ENCODE measurements at places on chromosomes 13 and 19. TPM values are rescaled to one million over a fixed set of nuclear protein-coding genes. Genes with fewer than 3 reads are reported as not detected.

Gene PLIN5
- polyA plus RNA-seq = not detected

Gene GRIK5
- polyA plus RNA-seq = 0.10 TPM

Gene SPC24
- 17.9 TPM for polyA plus RNA-seq

Gene ZNF577
- polyA plus RNA-seq = 8.3 TPM

Gene FRY
- polyA plus RNA-seq = 40.7 TPM

Gene DEDD2
- 30.4 TPM for polyA plus RNA-seq

Gene KRTDAP
- polyA plus RNA-seq = not detected

Gene ELAVL1
- 39.9 TPM for polyA plus RNA-seq

Gene CNMD
- polyA plus RNA-seq = not detected

Gene OVOL3
- not detected for polyA plus RNA-seq

Gene LILRB4
- polyA plus RNA-seq = not detected

Gene FXYD1
- polyA plus RNA-seq = 3.8 TPM

Gene METTL21C
- not detected for polyA plus RNA-seq

Gene CYP4F8
- polyA plus RNA-seq = not detected

Gene ZFP14
- 0.87 TPM for polyA plus RNA-seq

Gene SNRPD2
- 518 TPM for polyA plus RNA-seq

Gene LRRC8E
- polyA plus RNA-seq = 8.6 TPM

DNA sequence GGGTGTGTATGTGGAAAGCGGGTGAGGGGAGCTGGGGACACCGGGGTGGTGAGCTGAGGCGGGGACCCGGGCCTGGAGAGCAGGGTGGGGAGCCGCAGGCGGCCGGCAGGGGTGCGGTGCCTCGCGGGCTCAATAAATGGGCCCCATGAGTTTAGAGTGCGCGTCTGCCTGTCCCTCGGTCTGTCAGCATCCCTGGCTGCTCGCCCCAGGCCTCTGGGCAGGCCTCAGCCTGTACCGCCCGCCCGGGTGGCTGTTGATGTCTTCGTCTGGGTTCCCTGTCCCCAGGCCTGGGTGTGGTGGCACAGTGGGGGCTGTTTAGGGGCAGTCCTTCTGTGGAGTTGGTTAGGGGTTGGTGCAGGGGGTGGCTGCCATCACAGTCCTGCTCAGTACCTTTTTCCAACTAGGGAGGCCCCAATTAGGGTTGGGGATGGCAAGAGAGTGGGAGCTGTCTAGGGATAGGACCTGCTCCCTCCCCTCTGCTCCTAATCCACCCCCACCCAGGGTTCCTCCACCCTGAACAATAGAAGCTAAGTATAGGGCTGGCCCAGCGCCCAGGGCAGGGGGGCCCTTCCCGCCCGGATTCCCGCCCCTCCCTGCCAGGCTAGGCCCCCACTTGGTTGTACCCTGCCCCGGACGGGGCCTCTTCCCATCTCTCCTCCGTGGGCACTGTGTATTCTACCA lies 12.2 kb downstream of the CIC start:
- DNase-seq = no peak

DNA sequence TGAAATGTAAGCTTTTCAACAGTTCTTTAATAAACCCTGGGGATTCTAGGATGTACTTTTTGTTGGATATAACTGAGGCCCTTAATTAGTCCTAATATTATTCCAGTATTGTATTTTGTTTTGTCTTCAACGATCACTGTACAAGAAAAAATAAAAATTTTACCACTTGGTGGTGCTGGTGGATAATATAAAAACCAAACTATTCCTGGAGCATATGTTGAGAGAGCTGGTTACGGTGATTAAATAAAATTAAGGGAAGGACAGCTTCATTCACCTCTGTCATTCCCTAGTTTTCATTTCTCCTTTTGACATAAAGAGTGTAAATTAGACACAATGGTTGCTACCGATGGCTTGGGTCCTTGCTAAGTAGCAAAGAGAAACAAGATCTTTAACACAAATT lies 598.6 kb upstream of the PCDH20 start:
- DNase-seq = no peak

DNA sequence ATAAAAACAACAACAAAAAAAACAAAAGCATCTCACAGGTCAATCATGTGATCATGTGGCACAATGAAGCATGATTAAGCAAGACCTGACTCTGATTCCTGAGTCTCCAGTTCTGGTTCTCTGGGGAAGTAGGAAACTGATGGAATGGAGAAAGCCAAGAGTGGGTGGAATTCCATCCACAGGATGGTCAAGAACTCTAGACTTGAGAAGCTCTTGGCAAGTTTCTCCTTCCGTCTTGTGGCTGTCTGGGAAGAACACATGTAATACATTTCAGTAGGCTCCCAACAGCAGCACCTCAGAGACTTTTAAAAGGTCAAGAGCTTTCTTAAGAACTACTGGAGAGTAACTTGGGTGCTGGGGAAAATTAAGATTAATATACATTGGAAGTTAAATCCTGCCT lies 78.6 kb upstream of the TSHZ3 start:
- DNase-seq = no peak

- no peak for DNase-seq
Observed at GRCh38 chr19:35005256-35005977, 5.3 kb downstream of the GRAMD1A start.

DNA sequence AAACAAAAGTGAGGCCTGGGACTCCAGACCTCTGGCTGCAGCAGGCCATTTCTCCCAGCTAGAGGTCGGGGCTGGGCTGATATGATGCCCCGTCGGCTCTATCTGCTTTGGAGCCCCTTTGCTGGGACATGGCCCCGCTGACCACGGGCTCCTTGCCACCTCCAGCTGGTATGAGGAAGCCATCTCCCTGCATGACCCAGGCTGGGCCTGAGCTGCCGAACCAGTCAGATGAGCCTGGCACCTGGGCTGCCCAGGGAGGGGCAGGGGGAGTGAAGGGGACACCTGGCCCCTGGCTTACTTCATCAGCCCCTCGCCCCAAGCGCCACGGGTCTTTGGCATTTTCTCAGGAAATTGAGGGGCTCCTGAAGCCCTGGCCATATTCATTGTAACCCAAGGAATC lies 7.8 kb downstream of the ZSWIM4 start:
- DNase-seq = no peak

DNA sequence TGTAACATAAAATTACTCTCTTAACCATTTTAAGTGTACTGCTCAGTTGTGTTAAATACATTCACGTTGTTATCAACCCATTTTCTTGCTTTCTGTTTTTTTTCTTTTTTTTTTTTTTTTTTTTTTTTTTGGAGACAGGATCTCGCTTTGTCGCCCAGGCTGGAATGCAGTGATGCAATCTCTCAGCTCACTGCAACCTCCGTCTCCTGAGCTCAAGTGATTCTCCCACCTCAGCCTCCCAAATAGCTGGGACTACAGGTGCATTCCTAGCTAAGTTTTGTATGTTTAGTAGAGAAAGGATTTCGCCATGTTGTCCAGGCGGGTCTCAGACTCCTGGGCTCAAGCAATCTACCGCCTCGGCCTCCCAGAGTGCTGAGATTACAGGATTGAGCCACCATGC lies 42.5 kb upstream of the C13orf42 start:
- no peak for DNase-seq

GRCh38 chr19:6693681-6694080 lies 23.7 kb upstream of the TNFSF14 start:
- DNase-seq = no peak

DNA sequence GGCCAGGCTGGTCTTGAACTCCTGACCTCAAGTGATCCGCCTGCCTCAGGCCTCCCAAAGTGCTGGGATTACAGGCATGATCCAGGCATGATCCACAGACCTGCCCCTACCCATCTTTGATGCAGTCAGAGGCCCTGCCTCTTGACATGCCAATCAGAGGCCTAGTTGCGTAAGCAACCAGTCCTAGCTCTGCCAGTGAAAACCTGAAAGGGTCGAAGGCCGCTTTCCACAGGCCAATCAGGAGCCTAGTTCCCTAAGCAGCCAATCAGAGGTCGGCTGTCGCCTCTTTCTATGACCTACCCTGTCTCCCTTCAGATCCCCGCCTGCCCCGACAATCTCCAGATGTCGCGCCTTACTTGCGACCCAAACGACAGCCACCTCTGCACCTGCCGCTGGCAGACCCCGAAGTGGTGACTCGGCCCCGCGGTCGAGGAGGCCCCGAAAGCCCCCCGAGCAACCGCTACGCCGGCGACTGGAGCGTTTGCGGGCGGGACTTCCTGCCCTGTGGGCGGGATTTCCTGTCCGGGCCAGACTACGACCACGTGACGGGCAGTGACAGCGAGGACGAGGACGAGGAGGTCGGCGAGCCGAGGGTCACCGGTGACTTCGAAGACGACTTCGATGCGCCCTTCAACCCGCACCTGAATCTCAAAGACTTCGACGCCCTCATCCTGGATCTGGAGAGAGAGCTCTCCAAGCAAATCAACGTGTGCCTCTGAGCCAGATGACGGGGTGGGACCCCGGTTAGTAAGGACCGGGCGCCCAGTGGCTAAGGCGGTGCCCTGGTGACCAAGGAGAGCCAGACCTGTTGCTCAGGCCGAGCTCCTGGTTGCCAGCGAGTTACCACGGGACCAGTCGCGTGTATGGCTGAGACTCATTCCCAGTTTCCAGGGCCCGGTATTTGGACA lies 6.3 kb downstream of the SYDE1 start:
- DNase-seq = no peak

- DNase-seq = no peak
Observed at GRCh38 chr13:28494778-28495537, at the start of gene FLT1. Gene FLT1 (minus strand): TSS chr13:28495128. CDS start chr13:28494843, 285 bp downstream.

- DNase-seq = no peak
Observed at GRCh38 chr19:28316464-28316863, 896.5 kb downstream of the UQCRFS1 start.

- no peak for DNase-seq
Observed at GRCh38 chr19:12665281-12665573, 1.3 kb downstream of the MAN2B1 start.

- peak; percentile 41 for DNase-seq
Observed at GRCh38 chr19:35120492-35120891, 4.9 kb downstream of the FXYD3 start.

GRCh38 chr19:18629166-18630088 lies 7.4 kb upstream of the KLHL26 start:
- no peak for DNase-seq

DNA sequence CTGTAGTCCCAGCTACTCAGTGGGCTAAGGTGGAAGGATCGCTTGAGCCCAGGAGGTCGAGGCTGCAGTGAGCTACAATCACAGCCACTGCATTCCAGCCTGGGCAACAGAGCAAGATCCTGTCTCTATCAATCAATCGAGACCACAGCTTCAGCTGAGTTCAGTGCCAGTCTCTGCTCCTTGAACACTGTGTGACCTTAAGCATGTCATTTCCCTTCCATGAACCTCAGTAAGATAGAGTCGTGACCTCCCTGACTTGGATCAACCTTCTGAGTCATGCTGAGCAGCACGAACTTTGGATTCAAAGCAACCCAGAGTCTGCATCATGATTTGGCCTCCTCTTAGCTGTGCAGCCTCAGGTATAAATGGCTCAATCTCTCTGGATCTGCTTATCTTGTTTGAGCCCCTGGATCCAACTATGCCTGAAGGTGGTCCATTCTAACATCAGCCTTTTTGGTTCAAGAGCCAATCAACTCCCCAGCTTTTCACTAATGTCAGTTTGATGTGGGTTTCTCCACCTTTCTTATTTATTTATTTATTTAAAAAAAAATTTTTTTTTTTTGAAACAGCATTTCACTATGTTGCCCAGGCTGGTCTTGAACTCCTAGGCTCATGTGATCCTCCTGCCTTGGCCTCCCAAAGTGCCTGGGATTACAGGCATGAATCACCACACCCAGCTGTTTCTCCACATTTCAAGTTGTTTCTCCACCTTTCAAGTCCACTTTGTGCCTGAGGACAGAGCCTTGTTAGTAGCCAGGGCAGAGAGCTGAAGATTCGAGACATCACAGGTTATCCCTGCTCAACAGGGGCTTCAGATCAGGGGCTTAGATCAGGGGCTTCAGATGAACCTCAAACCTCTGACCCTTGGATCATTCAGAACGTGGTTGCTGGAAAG lies 26.4 kb downstream of the PTPRS start:
- DNase-seq = no peak

DNA sequence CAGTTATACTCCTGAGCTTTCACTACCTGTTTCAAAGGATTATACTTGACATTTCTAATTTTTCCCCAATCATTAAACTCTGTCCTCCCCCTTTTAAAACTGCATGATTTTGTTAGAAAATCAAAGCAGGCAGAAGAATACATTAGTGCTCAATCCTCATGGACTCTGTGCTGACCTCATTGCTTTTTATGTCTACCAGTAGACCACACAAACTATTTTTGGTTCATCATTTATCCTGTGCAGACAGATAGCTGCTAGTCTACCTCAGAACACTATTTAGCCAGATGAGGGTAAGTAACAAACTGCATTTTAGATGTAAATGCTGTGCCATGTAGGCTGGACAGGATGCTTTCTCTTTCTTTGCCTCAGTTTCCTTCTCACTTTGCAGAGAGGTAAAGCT lies 235.9 kb downstream of the DCT start:
- DNase-seq = no peak

- DNase-seq = no peak
Observed at GRCh38 chr13:99122171-99122570, 78.5 kb upstream of the UBAC2 start.

DNA sequence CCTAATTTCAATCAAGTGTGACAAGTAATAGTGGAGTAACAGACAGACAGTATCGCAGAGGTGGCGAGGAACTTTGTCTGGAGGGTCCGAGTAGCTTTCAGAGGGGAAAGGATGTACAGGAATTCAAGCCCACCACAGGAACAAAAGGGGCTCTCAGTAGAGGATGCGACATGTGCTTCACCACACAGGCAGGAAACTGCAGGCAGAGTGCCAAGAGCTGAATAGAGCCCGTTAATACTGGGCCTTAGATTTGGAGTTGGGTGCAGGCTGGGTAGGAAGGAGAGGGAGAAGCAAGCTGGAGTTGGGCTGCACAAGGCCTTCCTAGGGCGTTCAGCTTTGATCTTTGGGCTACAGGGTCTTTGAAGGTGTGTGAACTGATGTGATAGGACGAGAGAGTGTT lies 1.2 kb downstream of the CCDC70 start:
- DNase-seq = no peak

GRCh38 chr13:51742031-51742430 lies 61.9 kb downstream of the DHRS12 start:
- no peak for DNase-seq

DNA sequence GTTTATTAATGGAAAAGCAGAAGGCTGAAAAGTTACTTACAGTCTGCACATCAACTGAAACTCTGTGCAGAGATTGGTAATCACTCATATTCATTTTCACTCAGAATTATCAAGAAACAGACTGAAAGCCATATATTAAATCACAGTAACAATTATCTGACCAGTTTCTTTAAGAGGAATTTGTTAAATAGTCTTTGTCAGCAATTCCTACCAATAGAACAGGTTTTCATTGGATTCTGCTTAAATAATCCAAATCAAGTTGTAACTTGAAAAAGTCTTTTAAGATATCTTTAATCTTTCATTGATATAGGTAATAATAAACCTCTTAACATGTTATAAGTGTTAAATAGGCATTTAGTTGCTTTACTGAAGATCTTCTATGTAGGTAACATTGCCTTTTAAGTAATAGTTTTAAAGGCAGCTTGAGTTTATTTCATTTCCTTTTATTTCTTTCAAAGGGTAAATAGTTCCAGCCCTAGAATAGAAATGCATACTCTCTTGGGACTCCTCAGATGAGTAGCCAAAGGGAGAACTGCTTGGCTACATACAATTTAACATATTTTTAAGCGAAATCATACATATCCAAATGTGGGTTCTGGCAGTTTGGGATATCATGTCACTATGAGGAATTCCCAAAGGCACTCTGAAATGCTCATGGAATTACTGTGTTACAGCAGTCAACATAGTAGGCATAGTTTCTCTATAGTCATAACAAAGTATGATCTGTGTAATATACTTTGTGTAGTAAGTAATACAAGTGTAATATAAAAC lies 326.0 kb upstream of the SPRY2 start:
- no peak for DNase-seq

GRCh38 chr13:106500445-106500844 lies 35.0 kb downstream of the EFNB2 start:
- no peak for DNase-seq

- no peak for DNase-seq
Observed at GRCh38 chr13:29270271-29270985, 325.1 kb downstream of the SLC7A1 start.

All from BJ (cell line).